ENCODE measurements at places on chromosomes 3 and 15. TPM values are rescaled to one million over a fixed set of nuclear protein-coding genes. Genes with fewer than 3 reads are reported as not detected.

DNA sequence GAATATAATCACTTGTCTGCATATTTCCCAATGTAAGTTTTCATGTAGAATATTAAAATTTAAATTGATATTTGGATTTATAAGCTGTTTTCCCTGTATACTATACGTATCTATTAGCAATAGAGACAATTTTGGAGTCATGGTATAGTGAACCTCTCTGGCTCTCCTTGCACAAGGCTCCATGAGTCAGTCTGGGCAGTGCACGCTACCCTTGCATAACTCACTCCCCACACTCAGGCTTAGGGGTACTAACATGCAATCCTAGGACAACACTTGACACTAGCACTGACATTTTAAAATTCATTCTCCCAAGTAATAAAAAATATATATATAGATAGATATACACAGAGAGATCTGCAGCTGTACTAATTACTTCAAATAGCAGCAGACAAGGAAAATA lies 39.2 kb downstream of the SLC24A1 start:
- no peak for DNase-seq

The KATNBL1 gene
- total RNA-seq = 53.6 TPM

GRCh38 chr3:177174607-177175170 lies 22.6 kb downstream of the TBL1XR1 start:
- DNase-seq = no peak

The MKRN3 gene
- total RNA-seq = not detected

DNA sequence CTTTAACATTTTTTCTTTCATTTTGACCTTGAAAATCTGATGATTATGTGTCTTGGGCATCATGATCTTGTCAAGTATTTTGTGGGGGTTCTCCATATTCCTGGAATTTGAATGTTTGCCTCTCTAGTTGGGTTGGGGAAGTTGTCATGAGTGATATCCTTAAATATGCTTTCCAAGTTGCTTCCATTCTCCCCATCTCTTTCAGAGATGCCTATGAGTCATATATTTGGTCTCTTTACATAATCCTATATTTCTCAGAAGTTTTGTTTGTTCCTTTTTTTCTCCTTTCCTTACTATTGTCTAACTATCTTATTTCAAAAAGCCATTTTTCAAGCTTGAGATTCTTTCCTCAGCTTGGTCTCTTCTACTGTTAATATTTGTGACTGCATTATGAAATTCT lies 69.0 kb upstream of the CCDC80 start:
- no peak for DNase-seq

GRCh38 chr3:142098964-142099363 lies 50.4 kb downstream of the TFDP2 start:
- no peak for DNase-seq

The MNS1 gene
- 1.5 TPM for total RNA-seq

The SRGAP3 gene
- total RNA-seq = 50.3 TPM

- no peak for DNase-seq
Measured at GRCh38 chr3:129577925-129578786, 28.3 kb downstream of the PLXND1 start.

The ECT2 gene
- 12.1 TPM for total RNA-seq

GRCh38 chr3:62888180-62888579 lies 13.0 kb upstream of the CADPS start:
- DNase-seq = no peak

- DNase-seq = no peak
Measured at GRCh38 chr3:139198186-139198585, 145.6 kb upstream of the MRPS22 start.

- DNase-seq = no peak
Measured at GRCh38 chr15:70569714-70570231, 193.6 kb downstream of the UACA start.

The RRP9 gene
- 18.6 TPM for total RNA-seq

GRCh38 chr3:169811631-169812331 lies 889 bp upstream of the LRRIQ4 start:
- DNase-seq = no peak

DNA sequence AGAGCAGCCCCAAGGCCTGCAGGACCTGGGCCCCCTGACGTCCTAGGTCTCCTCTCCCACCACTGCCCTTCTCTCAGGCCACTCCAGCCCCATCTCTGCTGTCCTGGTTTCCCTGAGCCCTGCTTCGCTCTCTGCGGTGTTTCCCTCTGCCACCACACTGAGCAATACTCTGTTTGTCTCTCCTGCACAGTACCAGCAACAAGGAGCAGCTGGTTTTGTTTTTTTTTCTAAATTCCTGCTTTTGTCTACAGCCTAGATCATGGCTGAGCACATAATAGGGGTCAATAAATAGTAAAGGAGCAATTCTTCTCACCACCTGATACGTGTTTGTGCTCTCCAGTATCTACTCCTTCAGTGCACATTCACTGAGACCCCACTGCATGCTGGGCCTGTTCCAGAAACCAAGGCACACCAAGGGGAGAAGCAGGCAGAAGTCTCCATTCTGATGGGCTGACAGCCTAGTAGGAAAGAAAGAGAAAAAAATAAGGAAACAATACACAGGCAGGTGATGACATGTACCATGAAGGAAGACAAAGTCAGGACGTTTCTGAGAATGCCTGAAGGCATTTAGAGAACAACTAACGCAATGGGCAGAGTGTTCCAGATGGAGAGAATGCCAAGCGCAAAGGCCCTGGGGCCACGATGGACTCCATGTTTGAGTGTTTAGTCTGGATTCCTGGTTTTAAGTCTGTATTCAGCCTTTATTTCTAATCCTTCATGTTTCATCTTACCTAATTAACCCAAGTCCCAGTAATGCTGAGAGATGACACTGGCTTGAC lies 6.0 kb upstream of the ACAD9 start:
- no peak for DNase-seq

DNA sequence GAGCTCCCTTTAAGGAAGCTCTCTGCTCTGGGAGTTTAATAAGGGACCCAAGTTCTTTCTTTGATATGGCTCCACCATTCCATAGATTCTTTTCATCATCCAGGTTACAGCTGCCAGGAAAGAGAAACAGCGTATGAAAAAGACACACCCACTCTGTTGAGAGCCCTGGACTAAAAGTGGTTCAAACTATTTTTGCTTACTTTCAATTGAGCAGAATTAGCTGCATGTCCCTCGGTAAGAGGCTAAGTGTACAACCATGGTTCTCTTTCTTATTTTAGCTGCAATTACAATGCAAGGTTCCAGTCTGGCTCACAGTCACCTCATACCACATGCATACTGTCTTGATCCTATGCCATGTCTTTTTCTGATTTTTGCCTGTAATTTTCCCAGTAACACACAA lies 1288.3 kb downstream of the NSUN3 start:
- DNase-seq = no peak

The P2RY14 gene
- 0.09 TPM for total RNA-seq

DNA sequence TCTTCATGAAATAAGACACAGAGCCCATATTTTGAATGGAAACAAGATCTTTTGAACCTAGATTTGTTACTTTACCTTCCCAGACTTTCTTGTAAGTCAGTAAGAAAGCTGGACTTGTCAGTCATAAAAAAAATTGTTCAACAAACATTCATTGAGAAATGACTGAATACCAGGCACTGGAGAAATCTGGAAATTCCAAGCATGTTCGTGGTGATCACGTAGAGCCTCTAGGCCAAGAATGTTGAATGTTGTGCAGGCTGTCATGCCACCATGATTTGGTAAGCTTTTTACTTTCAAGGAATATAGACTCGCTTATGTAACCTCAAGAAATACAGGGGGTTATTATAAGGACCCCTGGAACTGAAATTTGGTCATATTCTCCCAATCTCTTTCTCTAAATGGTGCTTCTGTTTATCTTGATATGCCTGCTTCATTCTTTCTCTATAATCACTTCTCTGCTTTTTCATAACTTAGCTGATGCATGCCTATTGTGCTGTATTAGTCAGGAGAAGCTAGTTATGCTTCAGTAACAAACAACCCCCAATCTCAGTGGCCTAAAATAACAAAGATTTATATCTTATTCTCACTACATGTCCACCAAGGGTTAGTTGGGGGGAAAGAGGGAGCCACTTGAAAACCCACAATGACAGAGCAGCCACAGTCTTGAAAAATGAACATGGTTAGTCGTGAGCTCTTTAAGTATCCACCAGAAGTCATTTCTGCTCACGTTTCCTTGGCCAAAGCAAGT lies 3.4 kb upstream of the TPM1 start:
- DNase-seq = no peak

DNA sequence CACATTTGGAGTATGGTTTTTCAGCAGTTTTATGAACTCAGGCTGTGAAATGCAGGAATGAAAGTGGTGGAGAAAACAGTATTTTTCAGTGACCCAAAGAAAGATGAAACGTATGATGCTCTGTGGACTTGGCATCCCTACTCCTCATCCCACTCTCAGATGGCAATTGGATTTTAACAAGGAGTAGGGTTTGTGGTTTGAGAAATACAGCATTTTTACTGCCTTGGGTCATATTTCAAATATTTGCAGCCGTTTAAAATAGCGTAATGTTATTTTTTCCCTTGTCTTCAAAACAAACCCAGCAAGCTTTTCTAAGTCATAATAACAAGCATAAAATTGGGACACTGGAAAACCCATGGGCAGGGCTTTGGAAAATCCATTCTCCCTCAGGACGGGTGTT lies 117.2 kb upstream of the LRIG1 start:
- no peak for DNase-seq

DNA sequence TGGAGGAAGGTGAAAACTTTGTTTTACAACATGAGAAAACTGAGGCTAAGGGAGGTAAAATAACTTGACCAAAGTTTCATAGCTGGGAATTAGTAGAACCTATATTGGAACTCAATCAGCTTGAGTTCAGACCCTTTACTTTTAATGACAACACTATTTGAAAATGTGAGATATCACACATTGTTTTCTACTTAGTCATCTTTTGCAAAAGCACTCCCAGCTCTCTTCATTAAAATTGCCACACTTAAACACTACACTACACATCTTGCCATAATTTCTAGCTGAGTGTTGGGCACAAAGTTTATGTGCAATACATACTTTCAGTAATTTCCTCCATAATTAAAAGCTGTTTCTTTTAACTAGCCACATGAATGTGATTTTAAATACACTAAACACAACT lies 230.4 kb upstream of the DCBLD2 start:
- no peak for DNase-seq

The SH3GL3 gene
- 7.4 TPM for total RNA-seq

The ACTRT3 gene
- total RNA-seq = 4.5 TPM

GRCh38 chr3:72380193-72380592 lies 468.1 kb downstream of the SHQ1 start:
- no peak for DNase-seq

DNA sequence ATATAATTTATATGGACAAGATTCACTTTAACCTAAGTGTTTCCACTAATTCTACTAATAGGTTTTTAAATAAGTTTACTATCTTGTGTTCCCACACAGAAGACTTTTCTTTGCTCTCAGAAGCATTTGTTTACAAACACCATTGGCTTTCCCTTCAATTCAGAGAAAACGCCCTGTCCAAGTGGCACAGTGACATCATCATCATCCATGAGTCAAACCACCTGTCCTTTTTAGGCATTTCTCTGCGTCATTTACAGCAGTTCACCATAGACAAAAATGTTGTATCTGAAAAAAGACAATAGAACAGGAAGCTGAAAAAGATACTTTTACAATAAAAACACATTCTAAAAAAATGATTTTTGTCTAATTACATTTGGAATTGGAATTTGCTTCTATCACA lies 9.3 kb upstream of the BCL2L10 start:
- no peak for DNase-seq

- DNase-seq = no peak
Measured at GRCh38 chr15:100772478-100772877, 107.2 kb upstream of the ALDH1A3 start.

The LRRFIP2 gene
- total RNA-seq = 134 TPM

DNA sequence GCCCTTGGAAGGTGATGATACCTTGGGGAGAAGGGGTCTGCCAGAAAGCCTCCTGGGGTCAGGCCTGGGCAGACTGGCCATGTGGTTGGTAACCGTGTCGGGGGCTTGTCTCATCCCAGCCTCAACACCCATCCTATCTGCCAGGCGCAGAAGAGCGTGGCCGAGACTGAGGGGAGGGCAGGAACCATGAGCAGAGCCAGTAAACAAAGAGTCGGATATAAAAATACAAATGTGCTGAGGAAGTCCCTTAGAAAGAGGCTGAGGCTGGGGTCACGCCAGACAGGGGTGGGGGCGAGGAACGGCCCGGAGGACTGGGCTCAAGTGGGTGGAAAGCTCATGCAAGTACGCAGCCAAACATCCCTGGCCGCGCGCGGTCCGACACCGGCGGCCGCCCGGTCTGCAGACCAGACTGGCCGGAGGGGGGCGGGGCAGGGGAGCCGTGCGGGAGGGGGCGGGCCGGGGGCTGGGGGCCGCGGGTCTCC lies 1.9 kb downstream of the CAMK2N2 start:
- no peak for DNase-seq

- DNase-seq = no peak
Measured at GRCh38 chr3:63753567-63753966, 65.5 kb upstream of the C3orf49 start.

- DNase-seq = no peak
Measured at GRCh38 chr3:140494970-140495369, 182.9 kb upstream of the TRIM42 start.

The DAZL gene
- total RNA-seq = 21.5 TPM

DNA sequence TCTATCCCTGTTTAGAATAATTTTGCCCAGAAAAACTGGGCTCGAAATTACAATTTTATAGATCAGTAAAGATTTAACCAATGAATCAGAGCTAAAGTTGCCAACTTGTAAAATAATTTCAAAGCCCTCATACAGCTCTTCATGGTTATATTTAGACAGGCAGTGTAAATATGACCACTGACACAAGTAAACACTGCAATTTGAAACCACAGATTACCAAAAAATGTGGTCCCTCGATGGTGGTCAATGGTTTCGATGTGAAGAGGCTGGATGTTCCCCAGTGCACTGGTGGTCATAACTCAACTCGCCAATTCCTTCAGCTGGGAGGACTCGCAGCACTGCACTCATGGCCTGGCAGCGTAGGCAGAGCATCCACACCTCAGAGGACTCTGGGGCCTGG lies 28.6 kb downstream of the LRTM1 start:
- no peak for DNase-seq

- no peak for DNase-seq
Measured at GRCh38 chr3:32136703-32137102, 30.3 kb downstream of the GPD1L start.

GRCh38 chr15:27399241-27399640 lies 428.3 kb downstream of the GABRG3 start:
- no peak for DNase-seq

GRCh38 chr3:14787630-14788029 lies 31.1 kb upstream of the FGD5 start:
- no peak for DNase-seq

- DNase-seq = no peak
Measured at GRCh38 chr3:36496684-36497633, 116.7 kb downstream of the STAC start.

DNA sequence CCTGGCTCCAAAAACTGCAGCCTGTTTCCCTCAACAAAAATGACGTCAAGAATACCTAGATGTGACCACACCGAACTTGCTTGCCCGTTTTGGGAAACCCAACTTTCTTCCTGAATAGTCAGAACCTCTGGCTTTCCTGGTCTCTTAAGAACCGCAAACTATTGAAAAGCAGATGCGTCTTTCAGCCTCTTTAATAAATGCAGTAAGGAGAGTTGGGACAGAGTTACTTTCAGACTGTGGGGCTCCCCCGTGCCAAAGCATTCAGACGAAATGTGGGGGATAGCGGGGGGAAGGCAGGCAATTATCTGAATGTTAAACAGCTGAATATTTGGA lies 1.2 kb upstream of the PROK2 start:
- DNase-seq = no peak

Data from prostate gland (tissue), 2 donors.